Liver (tissue), 10 donors: ENCODE measurements at places on chromosomes 5 and 9.

GRCh38 chr5:154642499-154643245, 112.5 kb upstream of the LARP1 start:
- DNase-seq = peak; percentile 55

DNA sequence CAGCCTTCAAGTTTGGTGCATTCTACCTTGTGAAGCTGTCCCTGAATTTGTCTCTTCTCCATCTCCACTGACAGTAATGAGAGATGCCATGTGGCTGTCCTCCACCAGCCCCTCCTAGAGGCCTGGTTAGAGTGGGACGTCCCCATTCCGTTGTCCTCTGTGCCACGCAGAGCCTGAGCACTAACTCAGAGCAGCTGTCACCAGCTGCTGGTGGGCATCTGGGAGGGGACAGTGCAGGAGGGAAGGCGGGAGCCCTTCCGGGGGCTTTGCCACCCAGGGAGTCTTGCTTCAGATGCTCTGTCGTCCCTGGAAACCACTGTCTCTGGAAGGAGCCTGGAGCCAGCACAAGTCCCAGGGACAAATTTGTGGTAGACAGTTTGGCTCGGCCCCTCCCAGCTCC, 78.6 kb downstream of the PDZD2 start:
- no peak for DNase-seq

DNA sequence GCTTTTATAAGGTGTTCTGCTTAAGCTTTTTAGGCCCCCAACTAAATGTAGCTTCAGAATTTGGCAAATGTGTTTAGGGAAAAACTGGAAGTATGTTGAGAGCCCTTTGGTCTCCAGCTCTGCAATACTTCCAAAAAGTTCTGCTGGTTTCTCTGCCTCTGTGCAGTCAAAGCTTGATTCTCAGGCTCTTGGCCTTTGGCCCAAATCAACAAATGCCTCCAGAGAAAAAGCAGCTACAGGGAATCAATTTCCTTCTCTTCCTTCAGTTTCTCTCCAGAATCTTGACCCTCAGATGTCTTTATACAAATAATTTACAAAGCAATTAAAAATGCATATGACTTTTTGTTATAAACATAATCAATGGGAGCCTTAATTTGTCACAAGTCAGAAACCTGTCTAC, 235.7 kb downstream of the COMMD10 start:
- no peak for DNase-seq

DNA sequence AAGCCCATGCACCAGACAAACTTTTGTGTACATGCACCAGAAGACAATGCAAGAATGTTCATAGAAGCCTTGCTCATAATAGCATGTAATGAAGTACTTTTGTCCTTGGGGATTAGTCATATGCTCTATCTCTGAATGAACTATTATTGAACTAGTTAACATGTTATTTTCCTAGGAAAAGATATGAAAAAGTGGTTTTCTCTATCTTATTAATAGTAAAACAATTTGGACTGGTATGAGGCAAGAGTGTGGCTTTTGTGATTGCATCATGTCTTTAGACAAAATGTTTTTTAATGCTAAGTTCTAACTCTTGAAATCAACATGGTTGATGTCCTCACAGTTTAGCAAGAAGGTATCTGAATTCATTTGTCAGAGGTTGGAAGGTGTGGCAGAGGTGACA, 55.7 kb upstream of the SPDL1 start:
- DNase-seq = no peak

DNA sequence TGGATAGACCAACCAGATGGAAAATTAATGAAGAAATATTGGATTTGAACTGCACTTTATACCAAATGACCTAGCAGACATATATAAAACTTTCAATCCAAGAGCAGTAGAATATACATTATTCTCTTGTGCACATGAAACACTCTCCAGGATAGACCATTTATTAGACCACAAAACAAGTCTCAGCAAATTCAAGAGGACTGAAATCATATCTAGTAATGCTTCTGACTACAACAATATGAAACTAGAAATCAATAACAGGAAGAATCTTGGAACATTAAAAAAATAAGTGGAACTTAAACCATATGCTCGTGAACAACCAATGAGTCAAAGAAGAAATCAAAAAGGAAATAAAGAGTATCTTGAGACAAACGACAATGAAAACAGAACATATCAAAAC, 150.0 kb upstream of the CD180 start:
- DNase-seq = no peak

DNA sequence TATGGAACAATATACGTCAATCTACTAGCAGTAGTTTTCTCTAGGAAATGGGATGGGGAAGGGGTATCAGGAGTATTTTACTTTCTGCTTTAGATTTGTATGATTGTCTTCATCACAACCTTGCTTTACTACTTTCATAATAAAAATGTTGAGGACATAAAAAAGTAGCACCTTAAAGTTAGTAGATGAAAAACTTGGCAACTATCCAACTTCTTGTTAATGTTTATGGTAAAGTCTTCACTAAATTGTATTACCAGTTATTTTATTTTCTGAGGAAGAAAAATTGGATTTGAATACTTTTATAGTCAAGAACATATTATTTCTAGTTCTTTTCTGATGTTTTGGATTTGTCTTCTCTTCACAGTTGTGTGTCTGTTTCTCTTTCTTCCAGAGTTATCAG, 372.1 kb downstream of the ARRDC3 start:
- no peak for DNase-seq

- DNase-seq = no peak
These were observed 10.7 kb downstream of the SLC25A25 start for GRCh38 chr9:128078504-128079434.

- DNase-seq = no peak
These were observed 1093.9 kb upstream of the CDH6 start for GRCh38 chr5:30099634-30100033.

GRCh38 chr9:137320555-137321384, 18.7 kb upstream of the NRARP start:
- DNase-seq = peak; percentile 36

- no peak for DNase-seq
These were observed 94.4 kb upstream of the BASP1 start for GRCh38 chr5:17123010-17123409.

DNA sequence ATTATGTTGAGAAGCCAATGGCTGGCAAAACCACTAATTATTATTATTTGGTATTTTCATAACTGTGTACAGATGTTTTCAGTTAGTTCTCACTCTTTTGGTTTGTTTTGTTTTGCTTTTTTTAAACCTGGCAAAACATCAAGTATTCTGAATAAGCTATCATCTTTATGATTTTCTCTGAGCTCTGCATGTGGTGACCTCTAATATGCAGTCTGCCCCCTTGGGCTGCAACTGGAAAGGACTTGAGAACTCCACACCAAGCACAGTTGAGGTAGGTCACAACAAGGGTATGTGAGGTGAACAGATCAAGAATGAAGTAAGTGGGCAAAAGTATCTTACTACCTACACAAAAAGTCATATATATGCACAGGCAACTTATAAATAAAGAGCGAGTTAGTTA, 202.2 kb downstream of the NFIB start:
- no peak for DNase-seq

DNA sequence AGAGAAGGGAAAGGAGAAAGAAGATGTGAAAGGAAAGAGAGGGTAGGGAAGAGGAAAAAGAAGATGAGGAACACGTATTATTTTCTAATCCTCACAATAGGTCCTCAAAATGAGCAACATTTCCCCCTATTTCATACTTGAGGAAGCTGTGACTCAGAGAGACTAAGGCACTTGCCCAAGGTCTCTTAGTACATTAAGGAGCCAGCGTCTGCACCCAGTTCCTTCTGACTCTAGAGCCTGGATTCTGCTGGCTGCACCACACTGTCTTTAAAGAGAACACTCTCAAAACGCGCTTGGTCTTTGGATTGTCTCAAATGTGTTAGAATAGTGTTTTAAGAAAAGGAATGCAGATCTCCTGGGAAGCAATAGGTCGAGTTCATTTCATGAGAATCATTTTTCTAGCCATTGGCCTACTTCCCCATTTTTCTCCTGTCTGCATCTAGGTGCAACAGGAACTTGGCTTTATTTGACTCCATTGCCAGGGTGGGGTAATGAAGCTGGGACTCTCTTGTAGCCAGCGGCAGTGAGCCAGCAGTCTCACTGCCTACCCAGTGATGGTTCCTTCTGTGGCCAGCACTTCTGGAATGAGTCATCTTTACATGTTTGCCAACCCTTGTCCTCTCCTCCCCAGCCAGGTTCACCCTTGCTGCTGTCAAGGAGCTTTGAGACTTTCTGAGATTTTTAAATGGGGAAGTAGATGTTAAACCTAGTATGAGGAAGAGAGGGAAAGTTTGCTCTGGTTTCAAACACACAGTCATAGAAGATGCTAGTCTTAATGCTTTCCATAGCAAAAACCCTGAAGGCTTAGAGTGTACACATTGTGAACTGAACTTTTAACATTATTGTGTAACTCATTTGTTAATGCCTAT, 82.7 kb downstream of the DOCK8 start:
- DNase-seq = no peak

- DNase-seq = no peak
These were observed 12.3 kb downstream of the ZCCHC9 start for GRCh38 chr5:81313686-81314085.

GRCh38 chr5:154811653-154812465, 38.5 kb downstream of the FAXDC2 start:
- peak; percentile 75 for DNase-seq

DNA sequence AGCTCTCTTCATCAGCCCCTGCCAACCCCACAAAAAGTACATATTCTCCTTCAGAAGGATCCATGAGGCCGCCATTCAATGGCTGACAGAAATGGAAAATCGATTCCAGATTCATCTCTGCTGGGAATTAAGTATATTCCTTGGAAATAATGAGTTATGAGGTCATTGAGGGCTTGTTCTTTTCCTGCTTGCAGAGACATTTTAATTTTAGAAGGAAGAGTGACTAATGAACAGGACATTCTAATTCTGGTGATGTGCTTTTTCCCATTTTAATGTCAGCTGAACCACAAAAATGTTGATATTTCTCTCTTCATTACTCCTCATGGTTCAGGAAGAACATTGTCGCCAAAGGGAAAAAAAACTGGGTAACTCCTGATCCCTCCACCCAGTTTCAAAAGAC, 314.0 kb downstream of the PIK3R1 start:
- DNase-seq = no peak

DNA sequence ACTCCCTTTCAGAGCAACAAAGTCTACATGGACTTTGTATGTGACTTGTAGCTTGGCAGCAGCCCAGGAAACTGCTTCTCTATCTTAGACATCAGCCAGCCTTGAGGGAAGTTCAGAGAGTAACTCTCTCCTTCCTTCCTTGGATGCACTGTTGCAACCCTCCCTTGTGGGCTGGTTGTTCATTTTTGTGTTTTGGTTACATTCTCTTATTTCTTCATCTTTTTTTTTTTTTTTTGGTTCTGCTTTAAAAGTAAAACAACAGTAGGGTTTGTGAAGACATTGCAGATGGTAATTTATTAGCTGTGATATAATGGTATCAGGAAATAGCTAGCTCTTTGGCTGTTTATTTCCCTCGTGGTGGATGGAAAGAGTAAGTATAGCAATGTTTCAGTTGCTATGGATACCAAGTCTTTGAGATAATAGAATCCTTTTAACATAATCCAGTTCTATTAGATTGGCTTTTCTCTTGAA, 97.9 kb upstream of the MAMDC2 start:
- DNase-seq = no peak

DNA sequence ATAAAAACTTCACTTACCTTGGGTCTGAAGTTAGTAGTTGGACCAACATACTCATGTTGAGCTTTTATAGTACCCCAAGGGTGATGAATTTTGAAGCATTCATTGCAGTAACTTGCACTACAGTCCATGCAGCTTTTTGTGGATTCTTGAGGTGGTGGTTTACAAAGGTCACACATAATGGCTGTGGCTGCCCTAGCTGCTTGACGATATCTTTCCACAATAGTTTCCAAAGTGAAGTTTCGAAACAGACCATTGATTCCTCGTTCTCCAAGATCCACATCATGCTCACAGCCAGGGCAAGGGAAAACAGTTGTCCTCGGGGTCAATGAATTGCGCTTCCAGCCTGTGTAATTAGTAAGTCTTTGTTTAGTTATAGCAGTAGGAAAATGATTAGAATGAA, 22.7 kb downstream of the TRIM36 start:
- no peak for DNase-seq

DNA sequence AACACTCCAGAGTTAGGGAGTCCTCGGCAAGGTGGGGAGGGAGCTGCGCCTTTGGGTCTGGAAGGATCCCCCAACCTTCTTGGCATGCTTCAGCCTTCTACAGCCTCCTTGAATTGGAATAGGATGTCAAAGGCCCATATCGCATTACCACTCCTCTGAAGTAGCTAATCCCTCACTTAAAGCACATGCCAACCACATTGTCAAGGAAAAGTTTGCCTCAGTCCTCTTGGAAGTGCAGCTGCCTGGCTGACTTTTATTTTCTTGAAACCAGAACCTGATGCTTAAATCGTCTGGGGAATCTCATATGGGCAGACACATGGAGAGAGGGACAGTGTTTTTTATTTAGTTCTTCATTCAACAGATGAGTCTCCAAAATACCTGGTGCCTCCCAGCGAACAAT, 14.5 kb downstream of the CXCL14 start:
- no peak for DNase-seq

- no peak for DNase-seq
These were observed 43.2 kb downstream of the DAB2IP start for GRCh38 chr9:121694600-121694999.

DNA sequence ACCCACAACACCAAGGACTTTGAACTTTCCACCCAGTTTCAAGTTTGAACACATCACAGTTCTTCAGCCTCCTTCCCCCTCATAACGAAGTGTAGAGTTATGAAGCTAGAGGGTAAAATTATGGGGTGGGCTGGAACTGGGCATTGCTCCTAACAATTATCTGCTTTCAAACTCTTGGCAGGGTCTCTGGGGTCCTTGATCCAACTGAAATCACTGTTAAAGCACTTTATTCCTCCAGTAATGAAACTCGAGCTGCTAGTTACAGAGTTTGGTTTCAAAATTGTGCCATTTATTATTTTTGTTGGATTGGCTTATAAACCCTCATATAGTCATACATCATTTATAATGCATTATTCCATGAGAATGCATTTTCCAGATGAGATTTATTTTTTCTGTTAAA, 158.5 kb downstream of the RGS3 start:
- DNase-seq = no peak

- DNase-seq = no peak
These were observed 329.3 kb downstream of the ENC1 start for GRCh38 chr5:74310997-74311930.

- no peak for DNase-seq
These were observed 99.1 kb downstream of the BNC2 start for GRCh38 chr9:16771356-16771755.

DNA sequence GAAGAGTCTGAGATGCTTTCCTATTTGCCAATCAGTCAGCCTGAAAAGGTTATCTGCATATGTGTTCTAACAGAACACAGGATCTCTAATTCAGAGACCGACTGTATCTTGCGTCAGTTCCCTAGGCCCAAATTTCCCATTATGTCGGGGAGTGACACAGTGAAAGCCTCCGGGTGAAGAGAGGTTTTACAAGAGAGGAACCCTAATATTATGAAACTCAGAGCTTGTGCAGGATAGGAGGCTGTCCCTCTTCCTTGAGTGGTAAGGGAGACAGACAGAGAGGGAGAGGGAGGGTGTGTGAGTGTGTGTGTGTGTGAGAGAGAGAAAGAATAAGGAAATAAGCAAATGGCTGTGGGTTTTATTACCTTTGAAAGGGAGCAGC, 1.9 kb downstream of the CD14 start:
- DNase-seq = no peak

GRCh38 chr5:176733406-176734262, 76.7 kb upstream of the UNC5A start:
- DNase-seq = no peak

- no peak for DNase-seq
These were observed 171.6 kb downstream of the PAX5 start for GRCh38 chr9:36862206-36863145.

GRCh38 chr9:113558632-113559502, 95.3 kb downstream of the RGS3 start:
- DNase-seq = no peak

- DNase-seq = no peak
These were observed 95.8 kb upstream of the ANKRD55 start for GRCh38 chr5:56328753-56329560.
